ENCODE measurements at places on chromosomes 6 and 20.
A peak's percentile ranks its signal among the peaks of the same experiment; 100 is the strongest.

- no peak for DNase-seq
Measured at GRCh38 chr20:50293284-50294139, 102.9 kb downstream of the CEBPB start.

GRCh38 chr6:32906539-32906938, 34.3 kb downstream of the HLA-DMB start:
- DNase-seq: no peak

GRCh38 chr20:37911838-37912281, 8.9 kb downstream of the VSTM2L start:
- DNase-seq: no peak

DNA sequence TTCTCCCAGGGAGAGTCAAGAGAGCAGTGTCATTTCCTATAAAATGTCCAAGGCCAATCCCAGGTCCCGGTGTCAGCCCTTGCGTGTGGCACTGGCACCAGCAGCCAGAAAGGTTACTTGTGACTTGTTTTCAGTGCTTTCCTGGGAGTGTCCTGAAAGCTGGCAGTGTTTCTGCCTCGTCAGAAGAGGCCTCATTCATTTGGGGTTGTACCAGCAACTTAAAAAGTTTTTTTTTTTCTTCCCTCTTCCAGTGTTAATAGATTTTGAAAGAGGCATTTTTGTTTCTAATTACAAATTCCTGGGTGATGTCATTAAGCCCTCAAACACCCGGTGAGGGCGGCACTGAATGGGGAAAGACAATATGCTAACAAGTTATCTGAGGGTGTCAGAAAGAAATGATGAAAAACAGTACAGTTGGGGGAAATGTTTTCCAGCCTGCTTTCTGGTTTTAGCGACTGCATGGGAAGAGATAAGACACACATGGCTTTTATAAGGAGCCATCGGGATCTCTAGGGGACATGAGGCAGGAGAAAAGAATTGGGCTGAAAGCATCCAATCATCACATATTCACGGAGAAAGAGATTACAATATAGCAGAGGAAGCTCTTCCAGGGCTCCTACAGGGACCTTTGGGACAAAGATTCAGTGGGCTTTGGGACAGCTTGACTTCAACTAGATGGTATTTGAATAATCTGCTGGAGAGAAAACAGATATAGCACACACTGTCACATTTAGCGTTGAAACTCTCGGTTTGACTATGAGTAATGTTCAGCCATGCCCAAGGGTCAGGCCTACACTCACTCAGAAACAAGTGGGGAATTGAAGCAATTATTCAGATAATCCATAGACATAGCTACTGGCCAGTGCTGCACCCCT, 153.0 kb downstream of the BCAS1 start:
- no peak for DNase-seq

DNA sequence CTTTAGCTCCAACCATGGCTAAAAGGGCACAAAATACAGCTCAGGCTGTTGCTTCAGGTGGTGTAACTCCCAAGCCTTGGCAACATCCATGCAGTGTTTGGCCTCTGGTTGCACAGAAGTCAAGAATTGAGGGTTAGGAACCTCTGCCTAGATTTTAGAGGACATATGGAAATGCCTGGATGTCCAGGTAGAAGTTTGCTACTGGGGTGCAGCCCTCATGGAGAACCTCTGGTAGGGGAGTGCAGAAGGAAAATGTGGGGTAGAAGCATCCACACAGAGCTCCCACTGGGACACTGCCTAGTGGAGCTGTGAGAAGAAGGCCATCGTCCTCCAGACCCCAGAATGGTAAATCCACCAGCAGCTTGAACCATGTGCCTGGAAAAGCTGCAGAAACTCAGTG, 1453.8 kb upstream of the EYS start:
- DNase-seq: no peak

- DNase-seq: no peak
Measured at GRCh38 chr6:43996618-43997344, 130.5 kb downstream of the MRPL14 start.

DNA sequence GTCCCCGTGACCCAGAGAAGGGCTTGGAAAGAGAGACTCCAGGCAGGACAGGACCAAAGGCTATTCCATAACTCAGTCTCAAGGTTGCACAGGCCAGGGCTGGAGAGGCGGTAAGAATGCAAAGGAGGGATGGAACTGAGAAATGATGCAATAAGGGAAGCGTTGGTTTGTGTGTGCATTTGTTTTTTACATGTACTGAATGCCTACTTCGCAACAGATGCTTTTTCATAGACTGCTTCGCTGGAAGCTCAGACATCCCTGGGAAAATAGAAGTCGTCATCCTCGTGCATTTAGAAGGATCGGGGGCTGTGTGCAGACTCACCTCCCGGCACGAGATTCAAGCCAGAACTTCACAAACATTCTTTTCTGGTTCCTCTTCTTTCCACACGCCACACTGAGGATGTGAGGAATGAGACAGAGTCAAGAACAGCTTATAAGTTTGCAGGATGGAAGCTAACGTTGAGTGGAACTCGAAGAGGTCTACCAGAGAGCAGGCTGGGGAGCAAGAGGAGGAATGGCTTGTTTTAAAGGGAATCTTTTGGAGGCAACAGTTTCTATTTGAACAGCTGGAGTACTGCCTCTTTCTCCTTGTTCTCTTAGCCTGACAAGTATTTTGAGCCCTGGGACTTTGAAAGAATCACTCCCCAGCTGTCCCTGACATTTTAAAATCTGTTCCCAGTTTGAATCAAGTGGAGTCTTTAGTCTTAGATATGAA, 19.3 kb upstream of the LY86 start:
- no peak for DNase-seq

- no peak for DNase-seq
Measured at GRCh38 chr20:62021793-62022385, 43.8 kb downstream of the TAF4 start.

DNA sequence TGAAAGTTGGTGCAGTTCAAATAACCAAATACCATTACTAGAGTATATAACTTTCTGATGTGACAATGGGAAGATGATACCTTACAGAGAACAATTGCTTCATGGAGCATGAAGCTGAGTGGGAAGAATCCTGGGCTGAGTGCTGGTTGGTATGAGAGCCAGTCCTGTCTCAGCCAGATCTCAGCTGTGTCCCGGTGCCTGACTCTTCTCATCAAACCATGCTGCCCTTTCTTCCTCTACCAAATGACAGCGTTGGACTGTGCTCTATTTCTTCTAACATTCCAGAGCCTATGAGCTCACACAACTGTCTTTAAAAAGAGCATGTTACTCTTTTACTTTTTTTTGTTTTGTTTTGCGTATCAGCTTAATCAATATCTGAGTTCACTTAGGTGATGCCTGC, 27.5 kb upstream of the PBOV1 start:
- DNase-seq: no peak

DNA sequence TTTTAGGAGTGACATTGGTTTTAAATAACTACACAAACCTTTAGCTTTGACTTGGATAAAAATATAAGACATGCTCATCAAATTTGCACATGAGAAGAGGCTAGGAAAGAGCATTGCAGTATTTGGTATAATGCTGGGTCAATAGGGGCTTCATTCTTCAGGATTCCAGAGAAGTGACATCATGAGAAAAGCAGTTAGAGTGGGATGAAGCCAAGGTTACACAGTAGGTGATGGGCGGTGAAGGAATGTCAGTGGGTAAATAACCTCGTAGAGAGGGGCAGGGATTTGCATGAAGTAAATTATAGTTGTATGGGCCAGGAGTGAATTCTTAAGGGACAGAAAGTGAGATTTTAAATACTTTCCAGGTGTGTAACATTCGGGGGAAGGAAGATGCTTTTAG, 216.2 kb downstream of the RFPL4B start:
- no peak for DNase-seq

DNA sequence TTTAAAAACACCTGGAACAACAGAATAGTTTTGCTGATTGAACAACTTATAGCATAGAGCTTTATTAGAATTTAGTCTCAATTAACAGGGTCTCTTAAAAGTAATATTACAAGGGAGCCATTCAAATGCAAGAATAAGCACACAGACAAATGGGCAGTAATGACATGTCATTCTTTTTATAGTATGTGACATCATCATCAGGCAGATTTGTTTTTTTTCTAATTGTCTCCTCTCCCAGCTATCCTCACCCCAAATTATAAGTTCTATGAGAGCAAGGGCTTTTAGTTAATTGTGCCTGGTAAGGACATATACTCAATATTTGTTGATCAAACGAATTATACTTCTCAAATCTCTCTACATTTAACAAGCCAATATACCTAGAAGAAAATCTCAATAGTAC, 11.0 kb downstream of the PGM3 start:
- DNase-seq: no peak

DNA sequence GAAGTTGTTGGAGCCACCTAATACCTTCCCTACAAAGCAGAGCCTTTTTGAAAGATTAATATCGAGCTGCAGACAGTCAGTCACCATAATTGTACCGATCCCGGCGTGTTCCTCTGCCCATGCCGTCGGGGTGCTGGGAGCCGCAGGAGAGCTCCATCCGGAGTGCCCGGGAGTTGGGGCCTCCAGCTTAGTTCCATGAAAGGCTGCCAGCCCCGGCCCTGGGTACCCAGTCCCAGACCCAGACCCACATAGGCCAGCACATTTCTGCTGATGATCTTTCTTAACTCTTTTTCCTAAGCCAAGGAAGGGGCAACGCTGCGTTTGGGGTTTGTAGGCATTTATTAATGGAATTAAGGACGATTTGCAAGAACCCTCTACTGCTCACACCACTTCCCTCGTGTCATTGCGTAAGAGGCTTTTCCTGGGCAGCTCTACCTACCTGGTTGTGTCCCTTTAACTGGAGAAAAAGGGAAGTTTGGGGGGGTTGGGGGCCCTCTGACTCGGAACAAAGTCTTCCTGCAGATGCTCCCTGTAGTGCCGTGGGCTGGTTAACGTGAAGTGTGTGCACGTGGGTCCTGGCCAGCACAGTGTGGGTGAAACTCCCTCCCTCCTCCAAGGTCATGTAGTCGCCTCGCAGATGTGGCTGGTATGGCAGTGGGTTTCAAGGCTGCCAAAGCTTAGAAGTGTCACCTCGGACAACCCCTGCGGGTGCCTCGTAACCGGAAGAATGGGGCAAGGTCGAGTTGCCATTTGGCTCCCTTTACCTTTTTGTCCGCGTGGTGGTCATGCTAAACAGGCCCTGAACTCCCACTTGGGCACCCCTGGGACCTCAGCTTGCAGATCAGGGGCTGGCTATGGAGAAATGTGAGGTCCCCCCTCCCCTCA, 54.3 kb upstream of the APCDD1L start:
- DNase-seq: no peak

- DNase-seq: no peak
Measured at GRCh38 chr6:90896075-90896547, 309.2 kb upstream of the MAP3K7 start.

DNA sequence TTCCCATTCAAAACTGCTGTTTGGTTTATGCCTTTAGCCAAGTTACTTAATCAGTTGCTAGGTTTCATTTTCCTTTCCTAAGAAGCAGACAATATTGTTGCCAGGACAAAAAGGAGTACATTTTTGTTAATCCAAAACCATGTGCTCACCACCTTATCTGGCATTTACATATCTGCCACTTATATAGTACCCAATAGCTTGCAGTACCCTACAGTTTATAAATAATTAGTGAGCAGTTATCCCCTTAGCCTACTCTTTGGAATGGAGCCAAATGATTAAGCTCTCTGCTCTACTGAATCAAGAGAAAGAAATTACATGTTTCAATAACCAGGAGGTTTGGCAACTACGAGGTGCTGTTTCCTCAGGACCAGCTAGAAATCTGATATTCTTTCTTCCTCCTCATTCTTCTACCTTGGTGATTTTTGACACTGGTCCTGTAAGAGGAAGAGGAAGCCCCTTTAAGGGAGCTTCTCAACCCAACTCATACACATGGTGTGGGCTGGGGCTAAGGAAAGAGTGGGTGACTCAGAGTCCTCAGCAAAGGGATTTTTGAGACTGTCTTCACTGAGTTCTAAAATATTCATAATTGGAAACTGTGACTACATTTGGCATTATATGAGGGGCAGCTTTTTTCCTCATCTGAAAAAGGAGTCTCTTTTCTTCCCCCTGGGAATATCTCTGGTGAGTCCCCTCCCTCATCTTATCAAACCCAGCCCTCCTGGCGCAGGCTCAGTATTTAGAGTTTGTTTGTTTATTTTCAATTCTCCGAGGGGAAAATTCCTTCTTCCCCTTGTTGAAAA, 1.5 kb downstream of the ZNFX1 start:
- peak; percentile 78 for DNase-seq

GRCh38 chr6:158022749-158023596, 41.3 kb downstream of the SYNJ2 start:
- no peak for DNase-seq

- no peak for DNase-seq
Measured at GRCh38 chr20:38173237-38174156, 8.4 kb upstream of the TGM2 start.

DNA sequence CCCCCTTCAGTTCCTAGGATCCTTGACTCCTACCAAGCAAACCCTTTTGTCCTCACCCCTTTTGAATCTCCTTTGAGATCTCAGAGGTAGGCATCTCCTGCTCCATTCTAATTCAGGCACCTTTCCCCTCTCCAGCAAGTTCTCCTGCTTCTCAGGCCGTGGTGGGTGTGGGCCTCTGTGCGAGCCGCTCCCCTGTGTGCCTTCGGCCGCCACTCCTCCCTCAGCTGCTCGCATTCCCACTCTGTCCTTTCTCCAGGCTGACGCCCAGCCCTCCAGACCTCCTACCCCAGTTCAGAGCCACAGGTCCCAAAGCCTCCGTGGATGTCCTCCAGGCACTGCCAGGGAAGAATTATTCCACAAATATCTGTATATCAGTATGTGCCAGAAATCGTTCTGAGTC, 19.7 kb upstream of the RPS6KA2 start:
- no peak for DNase-seq

GRCh38 chr6:72861059-72861458, 239.2 kb downstream of the KCNQ5 start:
- DNase-seq: no peak

- no peak for DNase-seq
Measured at GRCh38 chr6:108179741-108180140, 13.9 kb downstream of the NR2E1 start.

DNA sequence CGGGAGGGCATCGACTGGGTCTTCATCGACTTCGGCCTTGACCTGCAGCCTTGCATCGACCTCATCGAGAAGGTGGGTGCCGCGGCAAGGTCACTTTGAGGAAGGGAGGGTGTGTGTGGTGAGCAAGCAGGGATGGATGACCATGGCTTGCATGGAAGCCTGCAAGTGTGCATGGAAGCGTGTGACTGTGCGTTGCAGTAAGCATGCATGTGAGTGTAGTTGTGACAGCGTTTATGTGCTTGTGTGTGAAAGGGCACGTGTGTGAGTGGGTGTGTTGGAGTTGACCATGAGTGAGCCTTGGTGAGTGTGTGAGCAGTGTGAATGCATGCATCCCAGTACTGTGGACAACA, 32.5 kb downstream of the MYH7B start:
- DNase-seq: no peak

- no peak for DNase-seq
Measured at GRCh38 chr6:124963831-124964763, 1.9 kb downstream of the RNF217 start.

DNA sequence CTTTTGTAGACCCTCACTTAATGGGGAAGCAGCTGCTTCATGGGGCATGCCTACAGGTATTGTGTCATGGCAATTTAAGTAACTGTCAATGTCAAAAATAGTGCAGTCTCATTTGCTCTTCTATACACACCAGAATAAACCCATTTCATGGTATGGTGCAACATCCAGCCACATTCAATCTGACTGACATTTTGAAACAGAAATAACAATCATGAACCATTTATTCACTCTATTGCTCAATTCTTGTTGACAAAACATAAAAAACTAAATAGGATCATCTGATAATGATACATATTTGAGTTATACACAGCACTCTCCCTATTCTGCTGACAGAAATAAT, 122.9 kb downstream of the MAP7 start:
- DNase-seq: no peak

Data from stimulated activated CD4-positive, alpha-beta T cell treated with anti-CD3 and anti-CD28 coated beads, Interleukin-4, amount 100 ng/mL, for 4 hours (primary cell).